NCI-H1436 treated with DMSO at 0.1 percent for 48 hours (cell line): ENCODE measurements at places on chromosomes 2 and 18.

- DNase-seq: no peak
Measured at GRCh38 chr2:32260376-32260775, 4.3 kb downstream of the NLRC4 start.

- DNase-seq: no peak
Measured at GRCh38 chr2:73112026-73112912, 479 bp downstream of the RAB11FIP5 start.

DNA sequence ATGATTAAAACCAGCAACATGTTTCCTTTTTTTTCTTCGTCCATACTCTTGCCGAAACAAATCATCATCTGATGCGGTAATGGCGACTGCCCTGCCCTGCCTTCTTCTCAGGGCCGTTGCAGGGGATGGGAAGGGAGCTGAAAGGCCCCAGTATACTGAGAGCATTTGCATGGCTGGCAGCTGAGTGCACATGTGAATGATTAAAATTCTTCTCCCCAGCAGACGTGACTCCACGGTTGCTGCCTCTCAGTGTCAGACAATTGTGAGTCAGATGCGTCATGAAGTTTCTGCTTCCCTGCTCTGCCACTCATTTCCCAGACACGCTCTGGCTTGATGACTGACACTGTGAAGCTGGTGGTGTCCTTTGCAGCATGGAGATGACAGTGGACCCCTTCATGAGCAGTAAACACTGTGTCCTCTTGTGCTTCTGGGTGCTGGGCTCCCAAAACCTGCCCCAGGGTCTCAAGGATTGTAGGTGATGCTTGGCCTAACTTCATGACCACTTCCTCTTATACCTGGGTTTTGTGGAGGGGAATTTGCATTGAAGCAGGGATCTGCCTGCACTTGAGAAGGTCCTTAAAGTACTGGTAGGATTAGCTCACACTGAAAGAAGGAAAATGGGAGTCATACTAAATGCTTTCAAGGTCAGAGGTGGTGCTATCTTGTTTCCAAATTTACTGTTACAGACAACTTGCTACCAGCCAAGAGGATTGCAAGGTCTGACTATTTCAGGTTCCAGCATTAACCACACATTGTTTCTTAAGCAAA, 222.5 kb upstream of the COPS8 start:
- no peak for DNase-seq

GRCh38 chr18:2312440-2312839, 258.9 kb downstream of the METTL4 start:
- DNase-seq: no peak

- peak; percentile 60 for DNase-seq
Measured at GRCh38 chr2:200274116-200275075, 32.1 kb upstream of the SPATS2L start.

GRCh38 chr2:147548451-147548850, 296.4 kb upstream of the ACVR2A start:
- no peak for DNase-seq

DNA sequence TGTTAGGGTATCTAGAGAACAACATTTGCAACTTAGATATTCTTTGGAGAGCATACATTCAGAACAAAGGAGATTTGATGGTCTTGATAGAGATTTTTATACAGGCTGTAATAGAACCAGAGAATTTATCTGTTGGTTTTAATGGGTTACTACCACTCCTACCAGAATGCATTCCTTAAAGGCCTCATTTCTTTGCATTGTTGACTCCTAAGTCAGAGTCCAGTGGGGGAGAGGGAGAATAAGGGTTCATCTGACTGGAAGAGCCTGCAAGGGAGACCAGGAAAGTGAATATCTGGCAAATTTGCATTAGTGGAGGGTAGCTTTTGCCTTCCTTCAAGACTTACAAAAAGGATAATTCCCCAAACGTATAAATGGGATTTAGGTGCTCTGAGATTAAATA, 29.7 kb downstream of the AGPS start:
- no peak for DNase-seq

DNA sequence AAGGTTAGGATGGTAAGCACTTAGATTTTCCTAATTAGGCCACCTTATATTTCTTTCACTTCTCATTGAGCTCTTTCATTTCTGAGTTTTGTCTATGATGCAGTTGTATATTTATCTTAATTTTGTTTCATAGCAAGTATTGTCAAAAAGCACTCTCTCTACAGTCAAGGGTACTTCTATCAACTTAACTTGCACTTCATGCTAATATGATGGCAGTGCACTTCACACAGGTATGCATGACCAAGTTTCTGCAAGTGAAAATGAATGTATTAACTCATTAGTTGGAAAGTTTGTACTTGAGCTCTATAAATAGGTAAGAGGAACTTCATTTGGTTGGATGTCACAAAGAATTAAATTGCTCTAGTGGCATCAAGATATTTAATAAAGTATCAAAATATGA, 51.5 kb upstream of the CDH19 start:
- DNase-seq: no peak
